Activated naive CD8-positive, alpha-beta T cell treated with anti-CD3 and anti-CD28 coated beads for 36 hours (primary cell): ENCODE measurements at places on chromosomes 12 and 14.

GRCh38 chr12:23564451-23565152 is 384.9 kb downstream of the SOX5 start:
- no peak for DNase-seq

GRCh38 chr12:124852329-124852831 is 11.3 kb downstream of the SCARB1 start:
- no peak for DNase-seq

DNA sequence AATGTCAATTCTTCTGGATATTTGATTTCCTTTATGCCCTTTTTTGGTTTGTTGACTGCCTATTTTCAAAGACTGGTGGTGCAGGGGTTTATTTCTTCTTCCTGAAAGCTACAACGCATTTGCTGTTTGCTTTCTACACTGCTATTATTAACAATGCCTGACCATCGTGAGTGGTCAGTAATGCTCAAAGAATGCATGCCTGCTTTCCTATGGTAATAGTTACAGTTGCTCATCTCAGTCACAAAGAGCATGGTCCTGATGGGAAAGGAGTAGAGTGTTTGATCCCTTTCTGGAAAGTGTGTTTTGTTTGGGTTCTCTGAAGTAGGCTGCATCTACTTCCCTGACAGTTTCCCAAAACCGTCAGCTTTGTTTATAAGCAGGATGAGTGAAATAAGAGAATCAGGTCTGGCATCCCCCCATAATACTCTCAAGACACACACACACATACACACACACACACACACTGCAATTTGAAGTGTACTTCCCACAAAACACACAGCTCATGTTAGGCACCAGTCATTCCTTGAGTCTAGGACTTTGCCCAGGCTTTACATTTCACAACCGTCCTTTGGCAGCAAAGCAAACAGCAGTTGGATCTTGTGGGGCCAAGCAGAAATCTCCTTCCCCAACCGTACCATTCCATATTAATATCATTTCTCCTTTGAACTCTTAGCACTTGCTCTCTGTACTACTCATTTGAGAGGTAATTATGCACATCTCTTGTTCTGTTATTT is 56.6 kb downstream of the SUDS3 start:
- DNase-seq: no peak

GRCh38 chr12:20274008-20274407 is 94.3 kb upstream of the PDE3A start:
- no peak for DNase-seq

GRCh38 chr14:28599605-28600004 is 167.0 kb upstream of the FOXG1 start:
- DNase-seq: no peak

DNA sequence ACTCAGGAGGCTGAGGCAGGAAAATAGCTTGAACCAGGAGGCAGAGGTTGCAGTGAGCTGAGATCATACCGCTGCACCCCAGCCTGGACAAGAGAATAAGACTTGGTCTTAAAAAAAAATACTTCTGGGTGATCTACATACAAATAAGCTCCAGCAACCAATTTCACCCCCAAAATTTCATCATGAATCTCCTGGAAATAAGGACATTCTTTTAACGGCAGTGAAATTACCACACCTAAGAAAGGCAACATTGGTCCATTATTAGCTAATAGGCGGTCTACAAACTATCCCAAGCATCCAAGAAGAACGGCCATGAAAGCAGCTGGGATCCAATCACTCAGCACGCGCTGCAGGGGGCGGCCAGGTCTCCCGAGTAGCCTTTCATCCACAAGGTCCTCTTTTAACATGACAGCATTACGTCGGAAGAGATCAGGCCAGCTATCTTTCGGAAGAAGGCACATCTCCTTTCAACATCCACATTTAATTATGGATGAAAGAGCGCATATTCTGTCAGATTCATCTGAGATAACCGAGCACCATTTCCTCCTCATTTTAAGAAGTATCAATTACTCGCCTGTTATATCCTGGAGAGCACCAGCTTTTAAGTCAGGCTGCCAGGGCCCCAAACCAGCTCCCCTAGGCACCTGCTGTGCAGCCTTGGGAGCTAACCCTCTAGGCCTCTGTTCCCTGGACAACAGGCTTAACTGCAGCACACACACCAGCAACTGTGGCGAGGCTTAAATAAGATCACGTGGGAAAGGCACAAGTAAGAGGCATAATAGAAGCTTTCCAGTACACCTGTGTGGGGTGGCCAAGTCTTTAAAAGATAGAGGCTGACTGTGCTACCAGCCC is 4.2 kb downstream of the SLC15A4 start:
- no peak for DNase-seq

GRCh38 chr12:97167598-97167997 is 260.5 kb downstream of the NEDD1 start:
- no peak for DNase-seq

DNA sequence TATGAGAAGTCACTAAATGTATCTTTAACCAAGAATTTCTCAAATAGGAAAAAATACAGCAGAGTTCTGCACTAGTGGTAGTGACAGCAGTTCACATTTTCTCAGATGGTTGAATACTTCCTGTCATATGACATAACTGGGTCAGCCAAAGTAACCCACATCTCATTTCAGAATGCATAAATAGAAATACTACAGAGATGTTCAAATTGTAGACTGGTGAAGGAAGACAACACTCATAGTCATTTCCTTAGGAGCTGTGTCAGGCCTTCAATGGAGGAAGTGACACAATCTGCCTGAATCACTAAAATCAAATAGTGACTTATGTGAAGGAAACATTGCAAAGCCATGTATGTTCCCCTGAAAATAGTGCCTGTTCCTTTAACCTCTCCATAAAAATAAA is 32.4 kb downstream of the FERMT2 start:
- peak; percentile 3 for DNase-seq

- DNase-seq: no peak
These were observed 11.2 kb upstream of the LRP1-AS start for GRCh38 chr12:57158665-57159064.
